Stimulated activated CD4-positive, alpha-beta T cell treated with anti-CD3 and anti-CD28 coated beads, TNF-alpha, amount 100 ng/mL, for 24 hours (primary cell): ENCODE measurements at places on chromosomes 6 and 20.

- peak; percentile 33 for DNase-seq
Observed at GRCh38 chr6:25042036-25042521, 106.3 kb upstream of the RIPOR2 start.

DNA sequence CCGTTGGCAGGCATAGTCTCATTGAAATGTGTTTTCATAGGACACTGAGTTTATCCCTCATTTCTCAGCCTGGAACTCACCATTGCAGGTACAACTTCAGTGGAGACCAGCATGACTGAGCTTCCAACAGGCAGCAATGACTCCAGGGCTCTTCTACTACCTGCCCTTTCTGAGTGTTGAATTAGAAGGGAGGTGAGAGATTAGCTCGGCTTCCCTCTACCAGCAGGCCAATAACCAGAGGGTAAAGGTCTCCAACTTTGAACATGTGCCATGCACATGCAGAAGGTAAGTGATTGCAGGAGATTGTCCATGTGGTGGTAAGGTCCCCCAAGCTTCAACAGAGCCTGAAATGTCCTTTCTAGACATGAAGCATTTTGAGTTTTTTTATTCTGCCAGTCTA is 233.8 kb upstream of the SUPT3H start:
- DNase-seq: no peak

- DNase-seq: peak; percentile 69
Observed at GRCh38 chr6:132530293-132530974, 7.6 kb upstream of the TAAR9 start.

- DNase-seq: no peak
Observed at GRCh38 chr20:32465092-32465900, 107.2 kb downstream of the ASXL1 start.

DNA sequence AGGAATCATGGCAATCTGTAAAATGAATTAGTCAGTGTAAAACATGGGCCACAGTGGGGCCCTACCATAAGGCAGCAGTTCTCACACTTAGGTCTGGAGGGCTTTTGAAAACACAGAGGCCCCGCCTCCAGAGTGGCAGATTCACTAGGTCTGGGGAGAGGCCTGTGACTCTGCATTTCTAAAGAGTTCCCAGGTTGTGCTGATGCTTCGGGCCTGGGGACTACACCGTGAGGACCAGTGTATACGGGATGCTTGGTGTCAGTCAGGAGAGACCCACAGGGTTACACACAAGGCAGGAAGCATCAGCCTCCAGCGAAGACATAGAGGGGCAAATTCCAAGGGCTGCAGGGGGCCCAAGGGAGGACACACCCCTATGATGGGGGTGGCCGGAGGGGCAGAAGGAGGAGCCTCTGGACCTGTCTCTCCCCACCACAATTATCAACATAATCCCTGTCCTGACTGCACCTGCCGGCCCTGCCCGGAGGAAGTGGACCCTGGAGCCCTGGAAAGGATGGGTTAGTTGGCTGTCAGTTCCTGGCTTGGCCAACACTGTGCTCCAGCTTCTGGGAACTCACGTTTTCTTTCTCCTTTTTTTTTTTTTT is 46.7 kb downstream of the FGD2 start:
- DNase-seq: no peak

DNA sequence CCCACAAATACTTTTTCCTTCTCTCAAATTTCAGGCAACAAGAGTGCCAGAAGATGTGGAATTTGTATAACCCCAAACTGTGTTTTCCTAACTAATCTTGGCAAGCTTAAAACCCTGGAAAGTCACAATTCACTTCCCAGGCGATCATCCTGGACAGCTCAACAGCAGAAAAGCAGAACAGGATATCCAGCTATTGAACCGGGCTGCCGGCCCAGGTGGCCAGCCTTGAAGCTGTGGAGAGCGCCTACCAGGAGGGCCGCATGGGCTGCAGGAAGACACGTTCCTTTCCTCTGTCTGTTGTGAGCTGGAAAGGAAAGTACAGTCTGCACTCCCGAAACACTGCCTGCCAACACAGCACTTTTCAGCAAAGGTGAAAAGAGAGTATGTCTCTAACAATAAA is 719.7 kb upstream of the MARCKS start:
- DNase-seq: no peak

- DNase-seq: no peak
Observed at GRCh38 chr6:168615837-168616236, 174.9 kb downstream of the SMOC2 start.
